Sigmoid colon (tissue), 7 donors: ENCODE measurements at places on chromosomes 5 and 9. TPM values are rescaled to one million over a fixed set of nuclear protein-coding genes. Genes with fewer than 3 reads are reported as not detected.

CDC23 gene
- 17.2 TPM for total RNA-seq

DNA sequence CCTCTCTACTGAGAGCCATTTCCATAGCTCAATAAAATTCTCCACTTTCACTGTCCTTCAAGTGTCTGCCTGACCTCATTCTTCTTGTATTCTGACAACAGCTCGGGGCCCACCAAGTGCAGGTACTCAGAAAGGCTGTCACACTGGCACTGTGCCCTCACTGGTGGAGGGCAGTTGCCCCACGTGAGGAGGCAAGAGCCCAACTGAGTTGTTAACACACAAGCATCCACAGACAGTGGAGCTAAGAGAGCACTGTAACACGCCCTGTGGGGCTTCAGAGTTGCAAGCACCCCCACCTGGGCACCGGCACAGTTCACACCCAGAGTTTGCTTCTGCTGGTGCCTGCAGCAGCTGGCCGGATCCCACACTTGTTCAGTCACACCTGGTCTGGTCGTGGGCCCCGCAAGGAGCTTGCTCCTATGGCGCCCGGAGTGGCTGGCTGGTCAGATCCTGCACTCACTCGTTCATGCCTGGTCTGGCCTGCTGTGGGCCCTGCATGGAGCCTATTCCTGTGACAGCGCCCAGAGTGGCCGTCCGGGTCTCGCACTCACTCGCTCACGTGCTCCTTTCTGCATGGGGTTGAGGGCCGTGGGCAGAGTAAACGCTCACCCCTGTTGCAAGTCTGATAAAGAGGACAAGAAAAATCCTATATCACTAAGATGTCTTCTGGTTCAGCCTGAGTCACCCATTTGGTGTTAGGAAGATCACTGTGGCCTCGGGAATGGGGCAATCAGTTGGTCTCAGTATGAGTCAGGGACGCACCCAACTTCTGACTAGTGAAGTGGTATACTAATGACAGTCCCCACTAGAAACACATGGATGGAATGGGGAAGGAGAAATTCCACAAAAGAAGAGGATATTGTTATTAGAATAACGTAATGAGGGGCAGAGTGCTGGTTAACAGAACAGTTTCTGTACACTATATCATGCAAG is 87.0 kb upstream of the CCNH start:
- H3K27me3 ChIP-seq = no peaks in the 10 kb centered on the region
- H3K4me3 ChIP-seq = no peak overlapping the region
- no peak overlapping the region for H3K27ac ChIP-seq
- no peaks in the 10 kb centered on the region for H3K36me3 ChIP-seq
- no peaks in the 10 kb centered on the region for H3K4me1 ChIP-seq

DNA sequence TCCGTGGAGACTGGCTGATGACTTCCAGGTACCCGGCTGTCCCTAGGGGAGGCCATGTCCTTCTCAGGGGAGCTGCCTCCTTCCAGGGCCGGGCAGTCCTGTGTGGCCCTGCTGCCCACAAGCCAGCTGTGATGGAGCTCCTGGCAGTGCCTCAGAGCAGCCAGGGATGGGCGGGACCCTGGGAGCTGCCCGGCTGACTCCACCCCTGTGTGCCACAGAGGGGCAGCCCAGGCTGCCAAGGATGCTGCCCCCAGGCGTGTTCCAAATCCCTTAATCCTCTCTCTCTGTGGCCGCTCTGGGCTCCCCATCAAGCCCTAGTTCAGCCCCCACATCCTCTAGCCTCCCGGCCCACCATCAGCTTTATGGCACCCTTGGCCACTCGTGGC is 7.0 kb upstream of the SCGB3A1 start:
- H3K4me1 ChIP-seq = no peaks in the 10 kb centered on the region
- H3K27ac ChIP-seq = no peak overlapping the region
- H3K27me3 ChIP-seq = peaks cover 6% of the 10 kb centered on the region
- no peak for DNase-seq

- H3K27ac ChIP-seq = no peak overlapping the region
- H3K27me3 ChIP-seq = no peaks in the 10 kb centered on the region
- no peaks in the 10 kb centered on the region for H3K36me3 ChIP-seq
- H3K4me3 ChIP-seq = no peak overlapping the region
- H3K4me1 ChIP-seq = no peaks in the 10 kb centered on the region
- no peak for DNase-seq
These were observed 161.7 kb downstream of the OXCT1 start for GRCh38 chr5:41708604-41708940.

- peaks cover 6% of the 10 kb centered on the region for H3K36me3 ChIP-seq
- H3K4me1 ChIP-seq = no peaks in the 10 kb centered on the region
- H3K4me3 ChIP-seq = no peak overlapping the region
These were observed 22.3 kb downstream of the TCF7 start for GRCh38 chr5:134136771-134137170.

TRIM36 gene
- total RNA-seq = 1.4 TPM

- no peaks in the 10 kb centered on the region for H3K27me3 ChIP-seq
- H3K36me3 ChIP-seq = no peaks in the 10 kb centered on the region
- no peak overlapping the region for H3K4me3 ChIP-seq
- no peak overlapping the region for H3K27ac ChIP-seq
These were observed 18.4 kb upstream of the CNTLN start for GRCh38 chr9:17116400-17116837.

DNA sequence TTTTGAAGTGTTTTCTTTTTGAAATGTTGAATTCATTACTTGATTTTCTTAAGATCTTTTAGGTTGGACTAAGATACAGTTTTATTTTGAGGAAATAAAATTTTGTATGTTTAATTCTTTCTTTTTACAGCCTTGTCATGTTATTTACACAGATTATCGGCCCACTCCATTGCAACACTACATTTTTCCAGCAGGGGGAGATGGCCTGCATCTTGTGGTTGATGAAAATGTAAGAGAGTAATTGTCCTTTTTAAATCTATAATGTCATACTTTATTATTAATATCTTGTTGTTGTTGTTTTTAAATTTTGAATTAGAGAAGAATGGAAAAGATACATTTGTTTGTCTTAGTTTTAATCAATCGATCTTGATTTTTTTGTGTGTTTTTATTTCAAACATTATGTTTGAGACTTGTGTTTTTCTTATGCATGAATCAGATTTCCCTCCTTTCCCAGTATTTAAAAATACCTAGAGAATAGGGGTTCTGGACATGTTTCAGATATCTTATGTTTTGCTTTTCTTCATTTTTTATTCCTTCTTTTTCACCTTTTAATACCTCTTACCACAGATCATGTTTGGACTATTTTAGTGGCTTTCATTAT is 36.7 kb downstream of the MTREX start:
- H3K36me3 ChIP-seq = peaks cover 52% of the 10 kb centered on the region
- peak; percentile 69 for DNase-seq
- H3K27ac ChIP-seq = peak overlapping the region; percentile 13
- no peaks in the 10 kb centered on the region for H3K27me3 ChIP-seq
- no peak overlapping the region for H3K4me3 ChIP-seq

CHMP5 gene
- 55.9 TPM for total RNA-seq

DNA sequence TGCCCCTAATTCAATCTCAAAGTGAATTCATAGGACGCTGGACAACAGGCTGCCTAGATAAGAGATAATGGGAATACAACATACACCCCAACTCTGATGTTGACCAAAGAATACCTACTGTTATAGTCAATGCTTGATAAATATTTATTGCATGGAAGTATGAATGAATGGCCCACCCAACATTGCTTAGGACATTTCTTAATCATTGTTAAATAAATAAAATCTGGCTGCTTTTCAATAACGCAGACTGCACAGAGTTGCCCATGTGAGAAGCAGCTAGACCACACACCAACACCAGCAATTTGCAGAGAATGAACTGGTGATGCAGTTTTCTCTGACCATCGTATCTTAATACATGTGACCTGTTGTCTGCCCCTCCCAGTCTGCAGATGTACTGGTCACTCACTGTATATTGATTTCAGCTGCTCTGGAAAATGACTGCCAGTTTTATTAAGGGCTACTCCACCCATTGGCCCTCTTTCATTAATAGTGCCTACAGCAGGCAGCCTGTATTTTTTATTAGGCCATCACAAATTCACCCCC is 236.2 kb upstream of the WWC1 start:
- H3K27me3 ChIP-seq = no peaks in the 10 kb centered on the region
- H3K4me3 ChIP-seq = no peak overlapping the region
- no peak overlapping the region for H3K27ac ChIP-seq
- no peaks in the 10 kb centered on the region for H3K36me3 ChIP-seq

- no peak overlapping the region for H3K4me3 ChIP-seq
- H3K4me1 ChIP-seq = peaks cover 46% of the 10 kb centered on the region
- H3K27me3 ChIP-seq = no peaks in the 10 kb centered on the region
- DNase-seq = no peak
These were observed 430.9 kb downstream of the DMAC1 start for GRCh38 chr9:7368410-7369292.
